ENCODE measurements at places on chromosomes 3 and 15.
A peak's percentile ranks its signal among the peaks of the same experiment; 100 is the strongest.

GRCh38 chr3:9976721-9977709, 9.6 kb downstream of the EMC3 start:
- no peak overlapping the region for H3K27ac ChIP-seq
- H3K4me1 ChIP-seq, result peaks cover 4% of the 10 kb centered on the region
- H3K4me3 ChIP-seq, result no peak overlapping the region

- H3K27ac ChIP-seq, result no peak overlapping the region
- H3K36me3 ChIP-seq, result no peaks in the 10 kb centered on the region
- no peaks in the 10 kb centered on the region for H3K4me1 ChIP-seq
- H3K27me3 ChIP-seq, result no peaks in the 10 kb centered on the region
Observed at GRCh38 chr3:168251371-168251770, 155.6 kb upstream of the GOLIM4 start.

DNA sequence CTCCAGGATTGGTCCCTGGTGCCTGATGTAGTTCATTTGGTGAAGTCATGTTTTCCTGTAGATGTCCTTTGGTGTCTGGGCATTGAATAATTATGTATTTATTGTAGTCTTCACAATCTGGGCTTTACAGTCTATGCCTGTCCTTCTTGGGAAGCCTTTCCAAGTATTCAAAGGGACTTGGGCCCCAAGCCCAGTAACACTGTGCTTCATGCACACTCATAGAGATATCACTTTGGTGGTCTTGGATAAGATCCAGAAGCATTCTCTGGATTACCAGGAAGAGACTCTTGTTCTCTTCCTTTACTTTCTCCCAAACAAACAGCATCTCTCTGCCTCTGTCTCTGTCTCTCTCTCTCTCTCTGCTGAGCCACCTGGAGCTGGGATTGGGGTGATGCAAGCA, 281.1 kb upstream of the GOLGA6L4 start:
- no peaks in the 10 kb centered on the region for H3K36me3 ChIP-seq
- H3K4me3 ChIP-seq, result no peak overlapping the region
- DNase-seq, result no peak
- no peaks in the 10 kb centered on the region for H3K4me1 ChIP-seq
- no peak overlapping the region for H3K27ac ChIP-seq

DNA sequence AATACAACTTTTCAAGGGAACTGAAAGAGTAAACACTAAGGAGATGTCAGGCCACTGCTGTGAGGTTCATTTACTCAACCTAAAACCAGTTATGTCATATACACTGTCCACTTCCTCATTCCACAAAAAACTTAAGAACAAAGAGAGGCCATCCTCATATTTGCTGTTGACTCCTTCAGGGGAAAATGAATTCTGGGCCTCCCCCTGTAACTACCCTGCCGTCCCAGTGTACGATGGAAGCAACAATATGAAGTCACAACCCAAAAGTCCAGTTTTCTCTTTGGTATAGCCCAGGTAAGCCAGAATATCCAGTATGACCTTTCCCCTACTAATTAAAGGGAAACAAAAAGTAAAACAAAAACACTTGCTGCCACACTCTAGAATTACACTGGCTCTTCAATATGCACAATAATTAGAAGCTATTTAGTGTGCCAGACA, 16.2 kb downstream of the CEP152 start:
- H3K36me3 ChIP-seq, result peaks cover 5% of the 10 kb centered on the region
- peaks cover 4% of the 10 kb centered on the region for H3K4me1 ChIP-seq
- DNase-seq, result no peak
- no peak overlapping the region for H3K27ac ChIP-seq
- H3K27me3 ChIP-seq, result no peaks in the 10 kb centered on the region
- no peak overlapping the region for H3K4me3 ChIP-seq

DNA sequence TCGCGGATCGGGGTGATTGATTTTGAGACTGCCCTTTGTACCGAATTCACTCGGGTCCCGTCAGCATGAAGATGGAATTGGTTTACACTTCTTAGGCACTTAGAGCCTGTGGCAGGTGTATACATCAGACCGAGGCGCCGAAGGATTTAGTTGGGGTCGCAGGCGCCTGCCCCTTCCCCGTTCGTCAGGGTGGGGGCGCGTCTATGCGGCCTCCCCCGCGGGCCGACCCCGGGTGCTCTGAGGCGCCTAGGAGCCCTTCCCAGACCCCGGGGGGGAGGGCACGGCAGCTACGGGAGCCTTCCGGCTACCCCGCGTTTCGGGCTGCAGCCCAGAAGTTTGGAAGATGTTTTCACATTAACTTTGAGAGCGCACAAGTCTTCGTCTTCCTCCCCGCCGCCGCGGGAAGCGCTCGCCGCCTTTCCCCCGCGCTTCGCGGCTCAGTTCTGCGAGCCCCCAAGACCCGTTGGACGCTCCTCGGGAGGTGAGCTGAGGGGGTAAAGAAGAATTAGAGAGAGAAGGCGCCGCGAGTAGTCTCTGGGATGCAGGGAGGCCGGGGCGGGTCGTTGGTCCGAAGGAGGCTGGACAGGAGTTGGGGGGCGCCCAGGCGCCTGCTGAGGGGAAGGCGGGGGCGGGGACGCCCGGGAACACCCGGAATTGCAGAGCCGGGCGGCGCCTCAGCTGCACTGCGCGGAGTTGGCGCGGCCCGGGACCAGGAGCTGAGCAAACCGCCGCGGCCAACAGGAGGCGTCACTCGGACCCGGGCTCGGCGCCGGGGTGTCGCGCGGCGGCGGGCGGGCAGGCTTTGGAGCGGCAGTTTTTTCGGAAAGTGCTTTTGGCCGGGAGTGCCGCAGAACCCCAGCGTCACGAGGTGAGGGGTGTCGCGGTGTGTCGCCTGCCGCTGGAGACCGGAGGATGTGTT, 780 bp downstream of the TIPARP start:
- peak overlapping the region; percentile 94 for H3K27ac ChIP-seq
- peaks cover 52% of the 10 kb centered on the region for H3K4me1 ChIP-seq
- DNase-seq, result peak; percentile 47
- H3K36me3 ChIP-seq, result peaks cover 8% of the 10 kb centered on the region

- no peaks in the 10 kb centered on the region for H3K36me3 ChIP-seq
- H3K4me3 ChIP-seq, result no peak overlapping the region
- no peak overlapping the region for H3K27ac ChIP-seq
- H3K4me1 ChIP-seq, result peaks cover 12% of the 10 kb centered on the region
Observed at GRCh38 chr3:4721511-4721911, 228.4 kb downstream of the ITPR1 start.

DNA sequence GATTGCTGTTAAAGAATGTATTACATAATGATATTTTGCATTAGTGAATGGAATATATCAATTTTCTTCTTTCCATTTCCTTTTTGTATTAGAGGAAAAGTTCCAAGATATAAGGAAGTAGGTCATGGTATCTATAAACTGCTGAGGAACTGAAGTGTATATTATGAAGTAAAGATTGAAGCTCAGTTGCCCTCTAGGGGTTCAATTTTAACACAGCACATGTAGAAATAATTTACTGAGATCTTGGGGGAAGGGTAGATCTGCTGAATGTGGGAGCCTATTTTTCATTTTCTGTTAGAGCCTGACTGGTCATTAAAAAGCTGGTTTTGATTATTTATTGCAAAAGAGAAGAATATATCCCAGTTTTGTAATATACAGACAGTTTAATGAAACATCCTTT, 45.2 kb downstream of the CMC1 start:
- no peaks in the 10 kb centered on the region for H3K4me1 ChIP-seq
- no peak overlapping the region for H3K4me3 ChIP-seq
- H3K27me3 ChIP-seq, result no peaks in the 10 kb centered on the region
- no peak overlapping the region for H3K27ac ChIP-seq
